Effector memory CD4-positive, alpha-beta T cell (primary cell): ENCODE measurements at places on chromosomes 2 and 18.
A peak's percentile ranks its signal among the peaks of the same experiment; 100 is the strongest.

- no peak for DNase-seq
Observed at GRCh38 chr2:38010995-38011394, 65.0 kb downstream of the CYP1B1 start.

DNA sequence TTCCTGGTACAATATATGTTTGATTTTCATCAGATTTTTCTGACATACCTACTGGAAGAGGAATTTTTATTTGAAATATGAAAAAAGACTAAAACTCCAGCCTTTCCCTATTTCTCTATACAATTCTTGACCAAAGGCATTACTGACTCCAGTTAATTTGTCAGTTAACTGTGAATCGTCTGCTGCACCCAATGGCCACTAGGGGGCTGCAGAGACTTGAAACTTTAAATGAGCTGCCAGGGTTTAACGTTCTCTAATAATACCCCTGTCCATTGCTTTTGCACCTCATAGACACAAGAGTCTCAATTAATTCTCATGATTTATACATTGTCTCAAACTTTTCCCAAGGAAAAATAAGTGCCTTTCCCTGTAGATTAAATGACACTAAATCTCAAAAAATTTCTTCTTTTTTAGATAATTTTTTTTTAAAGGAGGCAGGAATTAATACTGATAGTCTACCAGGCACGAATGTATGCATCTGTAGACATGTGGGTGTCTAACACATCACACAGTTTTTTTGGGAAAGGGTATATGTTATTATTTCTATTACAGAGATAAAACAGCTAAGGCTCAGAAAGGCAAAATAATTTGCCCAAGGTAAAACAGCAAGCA, 1.8 kb upstream of the ALK start:
- no peak for DNase-seq

GRCh38 chr2:101751875-101752619, 54.5 kb downstream of the MAP4K4 start:
- DNase-seq = no peak

- no peak for DNase-seq
Observed at GRCh38 chr18:69538849-69539248, 138.2 kb downstream of the DOK6 start.

GRCh38 chr2:239202836-239203235, 198.0 kb downstream of the HDAC4 start:
- DNase-seq = no peak

GRCh38 chr2:43212931-43213330, 13.5 kb downstream of the ZFP36L2 start:
- no peak for DNase-seq

DNA sequence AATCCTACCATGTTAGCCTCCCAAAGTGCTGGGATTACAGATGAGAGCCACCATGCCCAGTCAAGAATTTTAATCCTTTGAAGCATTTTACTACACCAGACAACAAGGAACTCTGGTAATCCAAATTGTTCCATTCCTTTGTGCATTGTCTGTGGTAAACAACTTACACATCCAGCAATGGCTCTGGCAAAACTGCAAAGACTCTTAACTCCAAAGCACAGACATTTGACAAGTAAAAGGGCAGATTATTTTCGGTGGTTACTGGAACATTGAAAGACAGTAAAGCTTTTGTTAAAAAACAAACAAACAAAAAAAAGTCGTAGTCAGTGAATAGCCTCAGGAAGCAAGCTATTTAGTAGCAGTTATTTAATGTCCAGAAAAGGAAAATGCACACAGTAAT, 33.2 kb upstream of the RMND5A start:
- no peak for DNase-seq

- DNase-seq = no peak
Observed at GRCh38 chr2:25378731-25379490, 37.2 kb upstream of the DNMT3A start.

GRCh38 chr2:200314976-200315567, 8.6 kb downstream of the SPATS2L start:
- DNase-seq = no peak

DNA sequence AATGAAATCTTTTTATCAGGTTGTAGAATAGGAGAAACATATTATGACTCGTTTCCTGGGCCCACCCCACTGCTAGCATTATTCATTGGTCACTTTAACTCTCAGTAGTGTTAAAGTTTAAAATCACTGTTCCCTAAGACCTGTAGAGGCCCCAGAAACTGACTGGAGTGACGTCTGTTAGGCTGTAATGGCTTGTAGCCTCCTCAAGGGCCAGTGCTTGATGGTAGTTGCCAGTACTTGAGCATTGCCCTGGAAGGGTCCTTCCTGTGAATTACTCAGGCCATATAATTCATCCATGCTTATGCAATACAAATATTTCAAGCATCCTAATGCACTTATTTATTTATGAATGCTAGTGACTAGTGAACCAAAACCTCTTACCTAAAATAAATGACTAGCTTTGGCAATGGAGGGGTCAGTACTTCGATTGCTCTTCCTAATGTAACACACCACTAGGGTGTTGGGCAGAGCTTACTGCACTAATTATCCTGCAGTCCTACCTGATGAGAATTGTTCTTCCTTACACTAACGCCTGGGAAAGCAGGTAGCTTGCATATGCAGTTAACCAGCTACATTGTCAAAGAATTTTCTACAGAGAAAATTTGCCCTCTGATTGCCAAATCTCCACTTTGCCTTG, 31.2 kb downstream of the ARHGAP25 start:
- no peak for DNase-seq

DNA sequence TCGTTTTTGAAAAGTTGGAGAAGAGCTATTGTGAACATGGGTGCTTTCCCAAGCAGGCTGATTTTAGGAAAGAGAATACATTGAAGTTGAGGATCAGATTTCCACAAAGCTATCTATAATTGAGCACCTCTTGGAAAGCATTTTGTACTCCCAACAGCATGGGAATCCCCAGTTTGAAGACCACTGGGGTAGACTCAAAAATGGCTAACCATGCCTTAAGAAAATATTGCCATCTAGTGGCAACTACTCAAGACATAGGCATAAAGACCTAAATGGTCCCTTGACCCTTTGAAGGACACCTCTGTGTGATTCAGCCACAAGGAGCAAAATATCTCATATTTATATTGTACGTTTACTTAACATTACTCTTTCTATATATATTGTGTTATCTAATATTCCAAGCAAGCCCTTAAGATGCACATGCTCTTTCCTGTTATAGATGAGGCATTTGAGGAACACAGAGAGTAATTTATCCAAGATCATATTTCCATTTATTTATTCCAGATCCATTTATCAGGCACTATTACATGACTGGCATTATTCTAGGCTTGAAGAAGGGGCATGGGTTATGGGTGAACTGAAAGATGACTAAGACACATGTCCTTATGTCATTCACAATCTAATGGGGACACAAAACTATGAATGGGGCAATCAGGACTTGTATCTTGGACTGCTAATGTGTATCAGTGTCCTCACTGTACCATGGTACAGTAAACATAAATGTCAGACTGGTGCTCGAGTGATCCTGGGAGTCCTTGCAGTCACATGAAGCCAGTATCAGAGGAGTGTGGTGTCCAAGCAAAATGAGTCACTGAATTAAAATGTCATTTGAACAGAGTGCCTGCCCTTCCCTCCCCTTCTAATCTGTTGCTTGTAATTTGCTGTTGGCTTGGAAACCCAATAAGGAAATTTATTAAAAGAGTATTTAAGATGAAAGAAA, 121.0 kb upstream of the XPO1 start:
- no peak for DNase-seq

- no peak for DNase-seq
Observed at GRCh38 chr2:136376798-136377211, 258.9 kb upstream of the CXCR4 start.

DNA sequence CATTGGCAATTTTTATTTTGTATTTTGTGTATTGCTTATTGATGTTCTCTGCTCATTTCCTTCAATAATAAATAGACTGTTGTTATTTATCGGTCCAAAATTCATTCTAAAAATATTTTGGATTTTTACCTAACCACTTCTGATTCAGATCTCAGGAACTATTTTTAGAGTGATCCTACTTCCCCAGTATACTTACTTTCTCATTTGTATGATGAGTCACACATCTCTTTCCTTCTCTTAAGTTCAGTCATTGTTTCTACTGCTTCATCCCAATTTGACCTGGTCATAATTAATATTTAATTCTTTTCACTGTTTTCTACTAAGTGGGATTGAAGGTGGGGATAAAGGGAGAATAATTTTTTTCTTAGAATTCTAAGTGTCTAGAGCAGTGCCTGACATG, 75.1 kb downstream of the AGPS start:
- no peak for DNase-seq

DNA sequence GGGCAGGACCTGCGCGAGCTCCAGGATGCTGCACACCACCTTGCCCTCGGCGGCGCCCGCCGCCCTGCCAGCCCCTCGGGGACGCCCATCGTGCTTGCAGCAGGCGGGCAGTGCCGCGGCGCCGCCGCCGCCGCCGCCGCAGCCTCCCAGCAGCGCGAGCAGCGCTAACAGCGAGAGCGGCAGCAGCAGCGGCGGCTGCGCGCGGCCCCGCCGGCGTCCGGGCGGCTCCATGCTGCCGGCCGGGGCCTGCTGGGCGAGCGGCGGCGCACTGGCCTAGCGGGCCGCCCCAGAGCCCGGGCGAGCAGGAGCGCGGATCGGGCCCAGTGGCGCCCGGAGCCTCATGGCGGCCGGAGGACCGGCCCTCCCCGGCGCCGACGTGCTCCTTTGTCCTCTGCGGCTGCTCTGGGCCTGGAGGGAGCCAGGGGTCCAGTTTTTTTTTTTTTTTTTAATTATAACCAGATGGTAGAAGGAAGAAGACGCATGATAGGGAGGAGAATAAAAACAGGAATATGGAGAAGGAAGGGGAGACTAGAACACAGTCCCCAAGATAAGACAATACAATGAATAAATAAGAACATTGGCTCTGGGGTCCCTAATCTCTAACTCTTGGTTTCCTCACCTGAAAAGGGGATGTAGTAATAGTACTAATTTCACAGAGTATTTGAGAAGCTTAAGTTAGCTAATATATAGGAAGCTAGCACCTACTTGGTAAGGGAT, 17.1 kb upstream of the ANKRD62 start:
- DNase-seq = no peak

DNA sequence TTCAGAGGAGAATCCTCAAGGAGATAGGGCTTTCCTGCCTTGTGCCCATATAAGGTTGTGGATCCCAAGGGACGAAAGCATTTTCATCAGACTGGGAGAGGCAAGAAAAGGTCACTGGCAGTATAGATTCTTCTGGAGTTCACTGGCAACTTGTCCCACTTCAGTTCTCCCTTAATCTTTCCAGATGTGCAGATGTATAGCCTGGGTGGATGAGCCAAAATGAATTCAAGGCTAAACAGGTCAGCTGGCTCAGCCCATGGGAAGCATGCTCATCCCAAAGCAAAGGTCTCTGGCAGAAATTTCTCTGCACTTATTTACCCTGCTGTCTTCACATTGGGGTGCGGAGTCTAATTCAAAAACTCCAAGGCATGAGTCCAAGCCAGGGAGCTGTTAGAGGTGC, 148.9 kb upstream of the TNP1 start:
- DNase-seq = no peak

DNA sequence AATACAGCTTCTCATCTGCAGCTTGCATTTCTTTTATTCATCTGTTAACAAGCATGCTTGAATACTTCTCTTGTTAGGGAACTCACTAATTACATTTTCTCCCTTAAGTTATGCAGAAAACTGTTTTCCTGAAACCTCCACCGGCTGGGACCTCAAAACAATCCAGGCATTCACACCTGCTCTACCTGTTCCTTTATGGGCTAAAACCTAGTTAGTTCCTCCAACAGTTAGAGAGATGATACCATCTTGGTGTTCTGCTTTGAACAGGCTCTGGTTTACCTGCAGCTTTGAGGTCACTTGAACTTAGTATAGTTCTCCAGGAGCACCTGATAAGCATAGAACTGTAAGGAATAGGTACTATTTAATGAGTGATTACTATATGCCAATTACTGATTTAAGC, 6.1 kb downstream of the PLEK start:
- DNase-seq = no peak

- no peak for DNase-seq
Observed at GRCh38 chr18:9321736-9322135, 12.8 kb upstream of the TWSG1 start.

DNA sequence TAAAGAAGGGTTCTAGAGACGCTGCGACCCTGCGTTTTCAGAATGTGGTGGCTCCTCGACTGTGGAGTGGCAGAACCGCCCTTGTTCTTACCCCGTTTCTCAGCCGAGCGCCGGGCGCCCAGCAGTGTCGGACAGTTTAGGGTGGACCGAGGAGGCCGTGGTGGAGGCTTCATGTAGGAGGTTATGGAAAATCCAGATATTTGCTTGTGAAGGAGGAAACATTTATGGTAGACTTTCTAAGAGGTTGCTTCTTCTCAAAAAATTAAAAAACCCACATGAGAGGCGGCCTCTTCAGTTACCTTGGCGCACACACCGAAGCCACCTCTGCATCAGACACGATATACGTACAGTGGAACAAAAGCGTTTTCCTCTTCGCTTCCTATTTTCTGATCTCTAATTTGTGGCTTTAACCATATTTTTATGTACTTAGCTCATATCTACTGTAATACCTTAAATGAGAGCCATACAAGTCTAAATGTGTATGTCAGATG, 120.8 kb downstream of the NFATC1 start:
- DNase-seq = peak; percentile 12

DNA sequence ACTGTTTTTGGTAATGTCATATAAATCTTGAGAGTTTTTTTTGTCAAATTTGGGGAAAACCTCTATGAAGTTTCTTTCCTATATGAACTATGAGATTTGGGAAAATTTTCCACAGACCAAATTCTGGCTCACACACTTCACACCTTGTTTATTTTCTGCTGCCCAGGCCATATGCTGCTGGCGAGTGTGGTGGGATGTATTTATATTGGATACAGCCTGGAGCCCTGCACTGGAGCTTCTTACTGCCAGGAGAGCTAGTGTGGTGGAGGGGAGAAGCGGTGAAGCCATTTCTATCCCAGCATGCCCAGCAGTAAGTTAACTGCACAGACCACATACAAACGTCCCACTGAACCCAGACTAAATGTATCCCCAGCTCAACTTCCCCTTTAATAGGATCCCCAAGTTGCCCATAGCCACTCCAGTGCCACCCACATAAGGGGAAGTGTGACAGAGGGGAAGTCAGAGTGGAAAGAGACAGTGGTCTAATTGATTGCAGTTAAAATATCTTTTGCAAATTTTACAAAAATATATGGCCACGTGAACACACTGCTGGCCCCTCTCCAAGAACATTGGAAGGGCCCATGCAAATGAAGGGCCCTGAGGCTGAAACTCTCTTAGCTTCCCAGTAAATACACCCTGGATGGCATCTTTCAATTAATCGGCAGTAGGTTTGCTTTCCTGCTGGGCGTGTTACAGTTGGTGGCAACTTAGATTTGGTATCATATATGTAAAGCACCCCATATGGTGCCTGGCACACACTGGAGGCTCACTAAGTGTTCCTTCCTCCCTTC, 146.6 kb upstream of the ITGA6 start:
- DNase-seq = no peak
